ENCODE measurements at places on chromosomes 6 and 20.

GRCh38 chr6:53335224-53335994, 13.3 kb downstream of the ELOVL5 start:
- DNase-seq = no peak

GRCh38 chr20:775679-776135, 7.4 kb upstream of the SLC52A3 start:
- no peak for DNase-seq

GRCh38 chr20:19070681-19071445, 141.6 kb upstream of the SLC24A3 start:
- no peak for DNase-seq

DNA sequence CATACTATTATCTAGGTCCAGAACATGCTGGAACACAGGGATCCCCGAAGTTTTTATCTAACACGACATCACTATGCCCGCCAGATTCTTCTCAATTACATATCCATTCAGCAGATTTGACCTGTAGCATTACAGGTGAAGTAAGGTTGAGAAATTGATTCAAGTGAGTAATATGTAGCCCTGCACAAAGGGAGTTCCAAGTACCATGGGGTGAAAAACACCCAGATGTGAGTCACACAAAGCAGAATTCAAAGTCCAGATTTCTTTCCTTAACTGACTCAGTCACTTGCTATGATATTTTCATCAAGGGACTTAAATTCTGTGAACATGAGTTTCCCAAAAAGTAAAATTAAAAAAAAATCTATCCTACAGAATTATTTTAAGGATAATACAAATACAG, 655.4 kb upstream of the PTCHD4 start:
- no peak for DNase-seq

DNA sequence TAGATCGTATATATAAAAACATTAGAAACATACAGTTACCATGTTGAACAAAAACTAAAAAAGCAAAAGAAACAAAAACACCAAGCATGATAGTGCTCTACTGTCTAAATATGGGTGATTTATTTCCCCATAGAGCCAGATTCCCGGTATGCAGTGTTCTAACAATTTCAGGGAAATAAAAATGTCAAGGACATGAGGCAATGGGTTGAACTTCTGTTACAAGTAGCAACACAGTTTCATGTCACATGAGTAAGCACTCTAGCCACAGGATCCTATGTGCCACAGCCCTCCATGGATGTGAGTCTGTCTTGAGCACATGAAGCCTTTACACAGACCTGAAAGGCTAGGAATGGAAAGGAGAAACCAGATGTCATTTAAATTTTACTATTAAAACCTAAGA, 96.0 kb downstream of the MAP3K5 start:
- DNase-seq = no peak

- DNase-seq = no peak
Measured at GRCh38 chr6:16669227-16669626, 92.0 kb downstream of the ATXN1 start.

- no peak for DNase-seq
Measured at GRCh38 chr6:161918109-161918531, 644.3 kb upstream of the AGPAT4 start.

DNA sequence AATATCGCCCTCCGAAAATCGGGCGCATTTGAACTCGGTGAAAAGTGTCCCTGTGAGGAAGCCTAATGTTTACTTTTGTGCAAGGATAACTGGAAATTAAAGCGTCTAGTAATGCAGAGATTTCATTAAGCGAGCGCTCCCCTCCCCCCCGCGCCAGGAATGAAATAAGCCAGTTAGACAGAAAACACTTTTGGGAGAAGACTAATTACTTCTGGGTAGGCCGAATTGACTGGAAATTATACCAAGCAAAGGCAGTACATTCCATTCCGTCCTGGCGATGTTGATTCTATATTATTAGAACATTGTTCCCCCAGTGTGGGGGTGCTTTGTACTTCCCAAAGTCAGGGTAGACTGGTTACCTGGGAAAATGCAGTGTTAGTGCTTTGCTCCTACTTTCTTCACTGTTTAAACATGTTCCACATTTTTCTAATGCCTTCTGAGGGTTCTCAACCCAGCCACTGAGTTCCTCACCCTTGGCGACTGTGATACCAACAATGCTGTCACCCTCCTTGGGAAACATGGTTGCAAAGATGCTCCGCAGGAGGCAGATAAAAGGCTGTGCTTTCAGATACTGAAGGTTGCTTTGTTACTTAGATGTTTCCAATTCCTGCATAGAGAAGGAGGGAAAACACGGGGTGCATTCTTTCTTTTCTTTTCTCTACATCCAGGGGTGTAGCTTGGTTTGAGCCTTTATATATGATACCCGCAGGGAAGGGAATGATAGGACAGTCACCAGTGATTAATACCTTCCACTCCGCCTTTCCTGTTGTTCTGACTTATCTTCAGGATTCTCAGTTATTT, 2.6 kb downstream of the GJA1 start:
- DNase-seq = no peak

GRCh38 chr20:50548396-50548795, 38.2 kb downstream of the PTPN1 start:
- no peak for DNase-seq

DNA sequence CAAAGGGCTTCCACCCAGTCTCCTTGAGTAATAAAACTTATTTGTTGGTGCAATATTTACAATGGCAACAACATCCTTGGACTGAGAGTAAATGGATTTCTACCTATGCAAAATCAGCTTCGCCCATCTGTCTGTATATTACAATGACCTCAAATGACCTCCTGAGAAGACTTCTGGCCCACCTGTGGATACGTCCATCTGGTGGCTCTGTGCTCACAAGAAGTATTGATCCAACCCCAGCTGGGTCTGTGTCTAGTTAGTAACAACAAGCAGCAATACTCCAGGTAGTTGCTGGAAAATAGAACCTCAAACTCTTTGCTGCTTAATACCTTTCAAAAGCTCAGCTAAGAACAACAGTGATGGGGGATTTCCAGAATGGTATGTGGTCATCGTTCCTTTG, 34.7 kb upstream of the GSTA4 start:
- no peak for DNase-seq

DNA sequence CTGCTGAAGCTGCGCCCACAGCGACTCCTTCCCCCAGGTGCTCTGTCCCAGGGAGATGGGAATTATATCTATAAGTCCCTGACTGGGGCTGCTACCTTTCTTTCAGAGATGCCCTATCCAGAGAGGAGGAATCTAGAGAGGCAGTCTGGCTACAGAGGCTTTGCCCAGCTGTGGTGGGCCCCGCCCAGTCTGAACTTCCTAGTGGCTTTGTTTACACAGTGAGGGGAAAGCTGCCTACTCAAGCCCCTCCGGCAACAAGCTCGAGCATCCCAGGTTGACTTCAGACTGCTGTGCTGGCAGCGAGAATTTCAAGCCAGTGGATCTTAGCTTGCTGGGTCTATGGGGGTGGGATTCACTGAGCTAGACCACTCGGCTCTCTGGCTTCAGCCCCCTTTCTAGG, 152.5 kb upstream of the MAP3K7 start:
- no peak for DNase-seq

GRCh38 chr6:26027491-26028211, 59.6 kb upstream of the HFE start:
- no peak for DNase-seq

- no peak for DNase-seq
Measured at GRCh38 chr6:17846762-17847161, 140.0 kb upstream of the NUP153 start.

GRCh38 chr6:123841067-123841896, 37.6 kb downstream of the NKAIN2 start:
- DNase-seq = no peak

DNA sequence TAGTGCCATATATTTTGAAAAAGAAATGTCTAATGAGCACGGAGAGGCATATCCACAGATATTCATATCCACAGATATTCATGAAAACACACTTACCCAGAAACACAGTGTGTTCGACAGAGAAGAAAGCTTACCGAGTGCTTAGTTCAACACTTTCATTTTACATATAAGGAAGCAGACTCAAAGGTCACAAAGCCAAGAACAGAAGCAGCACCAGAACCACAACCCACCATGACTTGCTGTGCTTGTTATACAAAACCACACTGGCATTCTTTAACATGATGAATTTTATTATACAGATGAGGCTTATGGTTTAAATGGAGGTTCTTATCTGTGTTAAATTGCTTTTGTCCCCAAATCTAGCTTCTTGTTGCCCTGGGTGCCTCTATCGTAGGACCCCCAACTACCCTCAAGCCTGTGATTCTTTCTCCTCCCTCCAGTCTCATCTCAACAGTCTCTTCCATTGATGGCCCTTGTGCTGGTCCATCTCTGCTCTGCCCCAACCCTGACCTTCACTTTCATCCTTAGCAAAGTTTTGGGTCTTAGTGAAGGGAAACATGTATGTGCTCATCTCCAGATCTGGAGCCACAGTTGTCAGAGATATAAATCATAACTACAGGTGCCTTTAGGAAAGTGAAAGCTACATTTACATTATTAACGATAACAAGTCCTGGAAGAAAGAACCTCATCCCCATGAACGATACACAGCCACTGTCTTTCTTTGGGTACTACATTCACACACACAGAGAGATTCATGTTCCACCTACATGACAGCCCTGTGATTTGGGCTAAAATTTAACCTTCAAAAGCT, 40.0 kb downstream of the SF3B5 start:
- DNase-seq = no peak

- DNase-seq = no peak
Measured at GRCh38 chr6:50285735-50286134, 236.0 kb upstream of the DEFB112 start.

GRCh38 chr6:24376871-24377270, 19.0 kb upstream of the DCDC2 start:
- DNase-seq = no peak

DNA sequence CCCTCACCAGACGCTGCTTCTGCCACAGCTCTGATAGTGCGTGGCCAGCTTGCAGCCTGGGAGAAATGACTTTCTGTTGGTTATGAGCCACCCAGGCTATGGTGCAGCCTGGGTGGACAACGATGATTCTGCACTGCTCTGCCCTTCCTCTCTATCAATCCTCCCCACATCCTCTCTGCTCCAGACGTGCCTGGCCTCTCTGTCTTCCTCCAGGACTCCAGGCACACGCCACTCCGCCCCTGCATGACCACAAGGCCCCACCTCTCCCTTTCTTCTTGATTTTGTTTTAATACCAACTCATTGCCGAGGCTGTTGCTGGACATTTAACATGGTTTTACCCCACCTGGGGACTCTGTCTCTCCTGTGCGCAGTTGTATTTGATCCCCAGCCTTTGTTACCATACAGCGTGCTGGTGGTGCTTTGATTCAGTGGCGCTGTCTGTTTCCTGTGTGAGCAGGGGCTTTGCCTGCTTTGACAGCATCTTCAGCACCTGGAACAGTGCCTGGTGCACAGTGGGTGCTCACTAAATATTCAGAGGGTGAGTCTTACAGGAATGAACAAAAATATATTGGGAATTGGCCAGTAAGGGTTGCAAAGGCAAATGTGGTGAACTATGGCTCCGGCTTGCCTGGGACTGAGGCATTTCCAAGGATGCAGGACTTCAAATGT, 280.9 kb downstream of the CDH26 start:
- no peak for DNase-seq

- DNase-seq = no peak
Measured at GRCh38 chr20:37853823-37854375, 49.0 kb upstream of the VSTM2L start.

GRCh38 chr20:7629880-7630279, 310.4 kb downstream of the HAO1 start:
- no peak for DNase-seq

DNA sequence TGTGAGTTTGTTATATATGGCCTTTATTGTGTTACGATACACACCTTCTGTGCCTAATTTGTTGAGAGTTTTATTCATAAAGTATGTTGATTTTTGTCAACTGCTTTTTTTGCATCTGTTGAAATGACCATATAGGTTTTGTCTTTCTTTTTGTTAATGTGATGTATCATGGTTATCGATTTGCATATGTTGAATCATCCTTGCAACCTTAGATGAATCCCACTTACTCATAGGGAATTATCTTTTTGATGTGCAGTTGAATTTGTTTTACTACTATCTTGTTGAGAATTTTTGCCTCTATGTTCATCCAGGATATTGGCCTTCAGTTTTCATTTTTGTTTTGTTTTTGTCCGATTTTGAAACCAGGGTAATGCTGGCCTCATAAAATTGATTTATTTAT, 45.7 kb upstream of the TPD52L1 start:
- DNase-seq = no peak

DNA sequence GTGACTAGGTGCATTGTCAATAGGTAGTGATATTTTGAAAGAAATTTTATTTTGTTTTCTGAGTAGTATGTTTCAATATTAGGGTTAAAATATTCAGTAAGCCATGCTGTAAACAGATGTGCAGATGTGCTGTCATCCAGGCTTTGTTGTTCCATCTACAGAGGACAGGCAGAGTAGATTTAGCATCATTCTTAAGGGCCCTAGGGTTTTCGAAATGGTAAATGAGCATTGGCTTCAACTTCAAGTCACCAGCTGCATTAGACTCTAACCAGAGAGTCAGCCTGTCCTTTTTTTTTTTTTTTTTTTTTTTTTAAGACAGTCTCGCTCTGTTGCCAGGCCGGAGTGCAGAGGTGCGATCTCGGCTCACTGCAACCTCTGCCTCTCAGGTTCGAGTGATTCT, 27.1 kb upstream of the BACH2 start:
- DNase-seq = no peak

- no peak for DNase-seq
Measured at GRCh38 chr6:35275744-35276260, 16.3 kb downstream of the ZNF76 start.

DNA sequence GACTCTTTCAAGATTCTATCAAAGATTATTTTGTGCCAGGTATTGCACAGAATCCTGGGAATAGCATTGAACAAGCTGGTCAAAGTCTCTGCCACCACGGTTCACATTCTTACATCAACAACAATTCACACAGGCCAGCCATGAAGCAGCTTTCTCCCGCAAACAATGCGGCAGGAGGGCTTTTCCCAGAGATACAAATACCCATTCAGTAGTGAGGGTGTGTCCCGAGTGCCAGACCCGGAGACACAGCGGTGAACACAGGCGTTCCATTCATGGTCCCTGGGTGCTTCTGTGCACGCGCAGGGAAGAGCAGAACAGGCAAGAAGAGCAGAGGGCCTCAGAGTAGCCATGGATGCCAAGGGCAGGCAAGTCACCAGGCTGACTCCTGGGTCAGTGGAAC, 83.3 kb upstream of the PDE10A start:
- DNase-seq = no peak

- no peak for DNase-seq
Measured at GRCh38 chr20:59051666-59052185, 9.1 kb upstream of the PRELID3B start.

- DNase-seq = no peak
Measured at GRCh38 chr6:49531774-49532569, 18.5 kb upstream of the C6orf141 start.

GRCh38 chr20:45727044-45727443, 4.9 kb downstream of the SPINT4 start:
- DNase-seq = no peak

GRCh38 chr20:58664883-58665282, 13.8 kb downstream of the STX16 start:
- no peak for DNase-seq
